ENCODE measurements at places on chromosomes 5 and 9.

- no peak for DNase-seq
Measured at GRCh38 chr5:169272731-169273427, 28.1 kb downstream of the SLIT3 start.

GRCh38 chr9:108582726-108583125, 273.1 kb downstream of the ACTL7B start:
- DNase-seq, result no peak

- no peak for DNase-seq
Measured at GRCh38 chr5:206406-206805, 11.5 kb downstream of the CCDC127 start.

DNA sequence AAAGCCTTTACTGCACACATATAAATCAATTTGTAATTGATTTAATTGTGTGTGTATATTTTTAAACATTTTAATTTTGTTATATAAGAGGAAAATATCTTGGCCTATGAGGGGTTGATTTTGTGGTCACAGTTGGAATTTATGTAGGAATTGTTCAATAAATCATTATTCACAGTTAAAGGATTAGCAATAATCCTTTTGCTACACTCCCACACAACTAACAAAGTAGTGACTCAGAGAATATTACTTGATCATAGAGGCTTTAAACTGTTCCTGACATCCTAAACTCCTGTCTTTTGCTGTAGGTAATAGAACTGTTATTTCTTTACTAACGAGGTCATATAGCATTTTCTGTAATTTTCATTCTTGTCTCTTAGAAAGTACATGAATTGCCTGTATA, 95.5 kb downstream of the ZCCHC7 start:
- no peak for DNase-seq

GRCh38 chr9:27441741-27442070, 82.4 kb upstream of the IFNK start:
- no peak for DNase-seq

GRCh38 chr5:133489632-133490031, 122.7 kb downstream of the FSTL4 start:
- DNase-seq, result peak; percentile 32

All from NCI-H774 (cell line).